SHP77 (cell line): ENCODE measurements at places on chromosomes 12 and 14.

GRCh38 chr12:68111995-68112394 lies 47.5 kb downstream of the IFNG start:
- no peak for DNase-seq

DNA sequence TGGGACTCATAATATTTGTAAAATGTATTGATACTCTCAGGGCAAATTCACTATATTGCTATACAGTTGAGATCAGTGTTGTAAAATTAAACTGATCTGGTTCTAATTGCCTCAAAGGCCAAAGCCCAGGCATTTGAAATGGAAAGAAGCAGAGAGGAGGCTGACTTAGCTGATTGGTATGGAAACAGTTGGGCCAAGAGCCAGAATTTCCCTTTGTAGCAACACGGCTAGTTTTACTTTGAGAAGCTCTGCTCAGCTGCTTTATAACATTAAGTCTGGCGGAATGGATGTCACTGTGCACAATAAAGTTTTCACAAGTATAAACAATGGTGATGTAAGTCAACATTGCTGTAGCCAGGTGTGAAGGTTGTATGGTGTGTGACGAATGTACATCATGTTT lies 186.4 kb downstream of the MSRB3 start:
- DNase-seq, result no peak

GRCh38 chr14:57382283-57382682 lies 8.1 kb upstream of the NAA30 start:
- no peak for DNase-seq

DNA sequence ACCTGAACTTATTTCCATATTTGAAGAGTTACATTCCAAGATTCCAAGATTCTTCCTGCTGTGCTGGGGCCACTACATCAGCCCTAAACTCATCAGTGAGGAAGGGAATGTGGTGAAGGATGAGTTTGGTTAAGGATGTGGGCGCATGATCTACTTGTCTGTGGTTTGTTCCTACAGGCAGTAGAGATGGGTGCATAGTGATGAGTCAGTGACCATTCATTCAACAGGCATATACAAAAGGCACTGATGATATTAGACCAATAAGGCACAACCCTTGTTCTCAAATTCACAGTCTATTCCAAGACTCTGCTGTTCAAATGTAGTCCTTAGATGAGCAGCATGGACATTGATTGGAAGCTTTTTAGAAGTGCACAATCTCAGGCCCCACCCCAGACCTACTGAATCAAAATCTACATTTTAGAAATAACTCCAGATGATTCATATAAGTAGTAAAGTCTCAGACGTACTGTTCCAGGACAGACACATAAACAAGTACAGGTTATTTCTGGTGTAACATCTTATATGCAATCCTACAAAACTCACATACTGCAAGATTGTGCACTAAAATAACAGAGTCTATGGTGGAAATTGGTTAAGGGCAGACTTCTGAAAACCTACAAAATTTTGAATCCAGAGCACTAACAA lies 47.7 kb upstream of the MAP3K9 start:
- DNase-seq, result no peak

DNA sequence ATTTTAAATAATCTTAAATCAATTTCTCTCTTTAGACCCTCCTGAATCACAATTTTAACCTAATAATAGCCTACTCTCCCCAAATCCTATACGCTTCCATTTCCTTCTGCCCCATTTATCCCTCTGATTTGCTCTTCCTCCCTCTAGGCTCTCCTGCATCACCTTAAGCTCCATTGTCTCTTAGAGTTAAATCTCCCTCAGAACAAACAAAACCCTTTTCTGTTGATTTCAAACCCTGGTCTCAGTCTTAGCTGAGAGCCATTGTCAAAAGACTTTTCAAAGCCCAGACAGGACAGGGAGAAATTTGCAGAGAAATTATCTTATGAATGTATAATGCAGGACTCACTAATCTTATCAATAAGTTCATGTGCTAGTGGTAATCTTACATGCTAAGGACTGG lies 106.1 kb downstream of the C12orf75 start:
- DNase-seq, result no peak

DNA sequence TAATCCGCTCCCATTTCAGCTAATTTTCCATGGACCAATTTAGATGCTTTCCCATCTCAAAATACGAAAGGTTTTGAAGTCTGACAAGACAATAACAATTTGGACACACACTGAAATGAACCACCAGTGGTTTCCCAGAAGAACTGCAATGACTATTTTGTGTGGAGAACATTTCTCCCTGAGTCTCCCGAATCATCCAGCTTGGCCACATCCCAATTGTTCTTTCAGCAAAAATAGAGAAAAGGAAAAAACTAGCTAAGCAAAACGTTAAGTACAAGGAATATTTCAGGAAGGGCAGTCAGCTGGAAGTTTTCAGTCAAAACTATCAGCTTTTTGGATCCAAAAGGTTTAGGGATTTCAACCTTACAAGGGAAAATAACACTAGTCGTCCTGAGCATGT lies 390.6 kb downstream of the KCNH5 start:
- DNase-seq, result no peak
